ENCODE measurements at places on chromosomes 6 and 20.

GRCh38 chr20:38076548-38076947 is 43.0 kb downstream of the RPRD1B start:
- DNase-seq, result no peak

- DNase-seq, result no peak
These were observed 50.7 kb downstream of the RNASET2 start for GRCh38 chr6:166905505-166906134.

DNA sequence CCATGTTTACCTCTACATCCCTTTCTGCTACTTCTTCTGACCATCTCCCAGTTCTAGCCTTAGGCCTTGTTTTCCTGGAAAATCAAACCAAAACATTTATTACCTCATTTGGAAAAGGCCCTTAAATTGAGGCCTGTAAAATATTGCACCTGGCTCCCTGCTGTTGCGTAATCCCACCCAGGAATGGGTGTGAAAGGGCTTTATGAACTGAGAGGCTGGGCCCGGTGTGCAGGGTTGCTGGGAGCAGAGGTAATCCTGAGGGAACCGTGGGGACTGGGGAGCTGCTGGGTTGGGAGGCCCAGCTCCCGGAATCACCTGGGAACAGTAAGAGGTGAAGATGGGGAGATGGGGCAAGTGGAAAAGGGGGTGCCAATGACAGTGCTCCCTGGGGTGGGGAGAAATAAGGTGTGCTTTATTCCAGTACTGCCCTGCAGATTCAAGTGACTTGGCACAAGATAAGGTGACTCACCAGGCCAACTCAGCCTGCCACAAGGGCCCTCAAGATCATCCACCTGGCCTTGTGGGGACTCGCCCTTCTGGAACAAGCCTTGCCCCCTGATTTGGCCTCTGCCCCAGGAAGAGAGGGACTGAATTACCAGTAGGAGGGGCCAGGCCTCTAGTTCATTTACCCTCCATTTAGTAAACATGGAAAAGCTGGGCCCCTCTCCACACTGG is 44.2 kb downstream of the KCNK5 start:
- DNase-seq, result no peak

- DNase-seq, result no peak
These were observed 114.8 kb downstream of the DST start for GRCh38 chr6:56527934-56528333.

- no peak for DNase-seq
These were observed 17.6 kb upstream of the KIAA1755 start for GRCh38 chr20:38278131-38278530.

GRCh38 chr6:123873974-123874373 is 70.3 kb downstream of the NKAIN2 start:
- DNase-seq, result no peak

GRCh38 chr6:38861926-38862401 is 146.9 kb downstream of the DNAH8 start:
- DNase-seq, result no peak

GRCh38 chr6:159608961-159609651 is 83.9 kb downstream of the SOD2 start:
- DNase-seq, result no peak

DNA sequence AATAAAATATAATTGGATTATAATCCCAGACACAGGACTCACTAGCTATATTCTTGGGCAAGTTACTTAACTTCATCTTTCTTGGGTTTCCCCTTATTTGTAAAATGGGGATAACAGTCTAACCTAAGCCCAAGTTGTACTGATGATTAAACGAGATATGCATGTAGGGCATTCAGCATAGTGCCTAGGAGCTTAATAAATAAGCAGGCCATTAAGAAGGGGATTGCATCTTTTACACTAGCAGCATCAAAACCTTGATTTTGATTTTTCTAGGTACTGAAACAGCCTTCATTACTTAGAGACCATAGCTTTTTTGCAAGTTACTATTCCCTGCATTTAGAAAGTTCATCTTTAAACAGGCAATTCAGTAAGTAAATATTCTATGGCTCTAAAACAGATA is 2.2 kb upstream of the QKI start:
- DNase-seq, result no peak

DNA sequence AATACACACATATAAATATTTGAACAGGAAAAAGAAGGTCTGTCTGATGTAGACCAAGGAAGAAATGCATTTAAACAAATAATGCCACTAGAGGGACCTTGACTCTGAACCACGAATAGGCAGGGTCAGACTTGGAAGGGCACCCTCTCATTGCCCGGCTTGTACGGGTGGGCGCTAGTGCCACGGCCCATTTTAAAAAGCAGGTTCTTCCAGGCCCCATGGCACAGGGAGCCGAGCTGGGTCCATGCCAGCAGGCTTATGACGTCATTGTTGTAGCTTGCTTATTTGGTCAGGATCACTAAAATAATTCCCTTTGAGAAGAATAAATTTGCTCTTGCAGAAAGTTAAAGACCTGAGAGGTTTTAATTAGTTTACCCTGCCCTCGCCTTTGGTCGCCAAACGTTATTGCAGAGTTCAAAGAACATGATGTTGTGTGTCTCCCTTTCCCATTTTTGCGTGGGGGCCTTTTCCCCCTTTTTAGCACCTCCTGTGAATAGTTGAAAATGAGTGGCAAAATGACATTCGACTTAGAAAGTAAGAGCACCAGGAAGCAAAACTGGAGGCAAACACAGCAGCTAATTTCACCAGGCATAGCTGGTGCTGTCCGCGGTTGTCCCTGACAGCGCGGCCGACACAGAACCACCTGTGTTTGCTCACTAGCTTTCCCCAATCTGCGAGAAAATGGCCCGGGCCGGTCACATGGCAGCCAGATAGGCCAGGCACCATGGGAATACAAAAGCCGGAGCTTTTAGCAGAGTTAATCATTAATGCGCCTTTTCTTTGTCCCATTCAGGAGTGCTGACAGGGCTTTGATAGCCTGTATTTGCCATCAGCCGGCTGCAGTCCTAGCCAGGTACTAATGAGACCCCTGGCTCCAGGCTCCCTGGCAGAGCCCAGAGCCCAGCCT is 93.8 kb downstream of the FOXA2 start:
- no peak for DNase-seq

DNA sequence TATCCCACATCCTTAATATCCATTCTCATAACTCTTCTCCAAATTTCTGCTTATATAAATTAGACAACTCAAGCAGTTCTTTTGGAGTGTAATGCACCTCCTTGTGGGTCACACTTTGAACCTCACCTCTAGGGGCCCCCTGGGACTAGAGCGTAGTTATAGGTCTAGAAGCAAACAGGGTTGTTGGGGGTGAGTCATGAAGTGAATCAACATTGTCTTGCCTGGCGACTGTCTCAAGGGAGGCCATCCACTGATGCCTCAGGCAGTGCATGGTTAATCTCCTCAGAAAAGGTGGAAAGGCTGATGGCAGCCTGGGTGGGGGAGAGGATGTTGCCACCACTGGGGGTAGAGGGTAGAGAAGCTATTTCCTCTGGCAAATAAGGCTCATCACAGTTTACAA is 129.1 kb downstream of the TNFRSF21 start:
- DNase-seq, result no peak

DNA sequence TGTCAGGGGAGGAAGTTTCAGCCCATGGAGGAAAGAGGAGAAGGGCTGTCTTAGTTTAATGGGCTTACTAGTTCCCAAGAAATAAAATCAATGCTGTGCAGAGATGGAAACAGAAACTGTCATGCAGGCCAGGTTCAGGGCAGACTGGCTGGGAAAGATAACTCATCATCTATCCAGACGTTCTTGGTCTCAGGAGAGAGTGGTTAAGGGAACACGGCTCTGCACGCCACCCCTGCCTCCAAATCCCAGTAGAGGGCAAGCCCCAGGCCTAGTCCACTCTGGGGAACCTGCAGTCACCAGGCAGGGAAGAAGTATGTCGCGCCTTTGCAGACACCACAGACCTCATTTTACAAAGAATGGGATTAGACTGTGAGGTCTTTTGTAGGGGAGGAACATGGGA is 12.5 kb downstream of the ALDH8A1 start:
- no peak for DNase-seq

- no peak for DNase-seq
These were observed 996.8 kb downstream of the KIF16B start for GRCh38 chr20:15576411-15576810.

GRCh38 chr6:55499591-55499990 is 79.4 kb downstream of the HMGCLL1 start:
- DNase-seq, result no peak

GRCh38 chr6:75884822-75885221 is 135.8 kb downstream of the MYO6 start:
- no peak for DNase-seq

DNA sequence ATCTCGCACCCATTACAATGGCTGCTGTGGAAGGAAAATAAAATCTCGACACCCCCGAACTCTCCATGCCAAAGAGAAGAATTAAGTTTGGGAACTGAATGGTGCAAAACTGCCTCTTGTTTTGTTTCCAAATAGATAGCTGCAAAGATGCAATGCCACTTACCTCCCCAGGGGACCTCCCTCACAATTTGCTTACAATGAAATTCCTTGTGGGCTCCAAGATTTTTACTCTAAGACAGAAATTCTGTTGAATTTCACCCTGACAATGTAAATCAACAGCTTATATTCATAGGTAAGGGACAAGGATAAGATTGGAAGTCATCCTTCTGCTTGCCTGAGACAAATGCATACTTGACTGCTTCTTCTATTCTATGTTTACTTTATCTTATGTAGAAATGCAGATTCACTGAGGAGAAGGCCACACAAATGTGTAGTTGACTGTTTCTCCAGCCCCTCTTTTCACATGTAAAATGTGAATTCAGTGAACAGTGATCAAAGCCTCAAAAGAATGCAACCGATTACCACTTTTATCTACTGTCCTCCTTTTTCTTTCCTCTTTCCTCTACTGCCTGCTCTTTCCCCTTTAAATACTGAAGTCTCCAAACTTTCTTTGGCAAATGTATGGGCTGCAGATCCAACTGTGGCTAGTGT is 36.6 kb downstream of the ADGRF4 start:
- no peak for DNase-seq

All from left hindlimb (tissue), 1 donor.